ENCODE measurements at places on chromosomes 5 and 9.

- DNase-seq, result no peak
These were observed 125.5 kb upstream of the IFNE start for GRCh38 chr9:21607576-21607975.

GRCh38 chr9:125536167-125536772 is 170.7 kb downstream of the MAPKAP1 start:
- DNase-seq, result no peak

GRCh38 chr9:94140418-94140780 is 56.1 kb downstream of the PTPDC1 start:
- DNase-seq, result no peak

DNA sequence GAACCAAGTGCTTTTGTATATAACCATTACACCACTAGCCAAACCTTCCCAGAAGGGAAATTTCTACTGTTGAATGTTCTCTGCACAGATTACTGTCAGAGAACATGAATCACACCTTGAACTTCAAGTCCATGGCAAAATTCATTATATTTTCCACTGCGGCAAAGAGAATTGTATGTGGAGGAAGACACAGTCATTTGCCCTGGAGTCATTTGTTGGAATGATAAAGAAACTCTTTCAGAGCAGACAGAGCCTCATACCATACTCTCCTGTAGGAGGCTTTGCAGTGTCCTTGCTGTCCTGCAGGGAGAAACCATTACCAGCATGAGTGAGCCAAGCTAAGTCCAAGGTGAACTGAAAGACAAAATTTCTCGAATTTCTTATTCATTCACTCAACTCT is 369.0 kb downstream of the ARHGEF28 start:
- no peak for DNase-seq

DNA sequence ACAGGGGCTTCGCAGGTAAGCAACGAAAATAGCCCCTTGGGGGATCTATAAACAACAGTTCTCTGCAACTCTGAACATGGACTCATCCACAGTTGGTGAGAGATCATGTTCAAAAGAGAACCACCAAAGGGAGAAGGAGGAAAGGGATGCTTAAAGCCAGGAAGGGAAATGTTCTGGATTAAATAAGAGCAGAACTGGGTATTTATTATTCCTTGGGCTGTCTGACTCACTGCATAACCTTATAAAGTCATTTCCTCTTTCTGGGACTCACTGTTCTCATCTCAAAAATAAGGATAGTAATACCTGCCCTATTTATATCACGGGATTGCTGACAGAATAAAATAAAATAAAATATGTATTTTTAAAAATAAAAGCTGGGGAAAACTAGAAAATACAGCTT is 11.2 kb upstream of the MARCHF3 start:
- no peak for DNase-seq

- DNase-seq, result no peak
These were observed 36.1 kb downstream of the SLC22A5 start for GRCh38 chr5:132405646-132406045.

DNA sequence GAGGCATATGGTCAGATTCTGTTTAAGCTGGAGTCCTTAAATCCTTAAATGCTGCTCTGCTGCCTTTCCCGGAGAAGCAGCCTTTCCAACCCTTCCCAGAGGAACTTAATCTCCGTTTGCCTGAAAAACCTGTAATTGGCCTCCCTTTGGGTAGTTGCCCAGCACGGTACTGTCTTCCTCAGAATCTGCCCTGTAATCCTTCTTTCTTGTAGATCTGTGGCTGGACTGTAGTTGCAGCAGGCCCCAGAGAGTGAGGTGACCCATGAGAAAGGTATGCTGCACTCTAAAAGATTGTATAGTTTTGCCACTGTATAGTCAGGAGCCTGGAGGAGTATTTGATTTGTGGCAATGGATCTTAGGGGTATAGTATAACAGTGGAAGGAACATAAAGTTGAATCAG is 11.7 kb downstream of the SPIN1 start:
- DNase-seq, result no peak

- DNase-seq, result no peak
These were observed 1.3 kb downstream of the SPINK4 start for GRCh38 chr9:33241298-33241697.

GRCh38 chr5:160929360-160929759 is 77.3 kb upstream of the ATP10B start:
- DNase-seq, result no peak

- DNase-seq, result no peak
These were observed 24.6 kb downstream of the APC start for GRCh38 chr5:112762113-112762810.

DNA sequence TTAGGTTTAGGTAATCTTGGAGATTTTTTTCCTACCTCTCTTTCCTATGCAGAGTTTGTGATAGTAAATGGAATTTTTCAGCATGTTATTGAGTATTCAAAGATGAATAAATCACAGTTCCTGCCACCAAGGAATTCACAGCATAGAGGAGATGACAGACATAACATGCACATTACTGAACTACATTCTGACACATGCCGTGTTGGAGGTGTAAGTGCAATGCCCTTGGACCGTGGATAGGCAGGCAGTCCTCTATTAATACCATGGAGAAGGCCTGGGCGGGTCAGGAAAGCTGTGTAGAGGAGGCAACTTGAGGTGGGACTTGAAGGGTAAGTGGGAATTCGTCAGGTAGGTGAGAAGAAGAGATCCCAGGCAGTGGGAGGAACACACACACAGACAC is 43.9 kb downstream of the MCCC2 start:
- DNase-seq, result no peak

- DNase-seq, result peak; percentile 46
These were observed 996 bp upstream of the GAS1 start for GRCh38 chr9:86948074-86948929.

DNA sequence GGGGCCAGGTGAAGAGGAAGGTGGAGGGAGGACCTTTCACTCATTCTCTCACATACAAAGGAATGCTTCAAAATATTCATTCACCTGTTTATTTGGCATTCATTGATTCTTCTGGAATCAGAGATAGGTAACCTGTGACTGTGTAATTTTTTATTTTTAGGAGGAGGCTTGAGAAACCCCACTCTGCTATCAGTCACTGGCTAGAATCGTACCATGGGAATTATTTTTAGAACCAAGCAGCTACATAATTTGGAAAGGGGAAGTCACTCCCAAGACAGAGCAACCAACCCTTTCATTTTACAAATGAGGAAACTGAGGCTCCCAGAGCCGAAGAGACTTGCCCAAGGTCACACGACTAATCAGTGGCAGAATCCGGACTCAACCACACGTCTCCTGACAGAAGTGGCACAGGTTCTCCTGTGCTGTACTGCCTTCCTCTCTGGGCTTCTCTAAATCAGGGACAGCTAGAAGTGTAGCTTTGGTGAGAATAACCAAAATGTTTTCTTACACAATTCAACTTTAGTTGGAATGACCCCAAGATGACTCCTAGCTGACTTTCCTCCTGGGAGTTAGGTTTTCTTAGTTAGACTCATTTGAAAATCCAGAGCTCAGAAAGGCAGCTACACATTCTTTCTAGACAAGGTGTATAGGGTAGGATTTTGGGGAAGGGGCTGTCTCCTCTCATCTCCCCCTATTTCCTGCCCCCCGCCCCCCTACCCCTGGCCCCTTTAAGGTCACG is 264.3 kb upstream of the PANK3 start:
- DNase-seq, result no peak

DNA sequence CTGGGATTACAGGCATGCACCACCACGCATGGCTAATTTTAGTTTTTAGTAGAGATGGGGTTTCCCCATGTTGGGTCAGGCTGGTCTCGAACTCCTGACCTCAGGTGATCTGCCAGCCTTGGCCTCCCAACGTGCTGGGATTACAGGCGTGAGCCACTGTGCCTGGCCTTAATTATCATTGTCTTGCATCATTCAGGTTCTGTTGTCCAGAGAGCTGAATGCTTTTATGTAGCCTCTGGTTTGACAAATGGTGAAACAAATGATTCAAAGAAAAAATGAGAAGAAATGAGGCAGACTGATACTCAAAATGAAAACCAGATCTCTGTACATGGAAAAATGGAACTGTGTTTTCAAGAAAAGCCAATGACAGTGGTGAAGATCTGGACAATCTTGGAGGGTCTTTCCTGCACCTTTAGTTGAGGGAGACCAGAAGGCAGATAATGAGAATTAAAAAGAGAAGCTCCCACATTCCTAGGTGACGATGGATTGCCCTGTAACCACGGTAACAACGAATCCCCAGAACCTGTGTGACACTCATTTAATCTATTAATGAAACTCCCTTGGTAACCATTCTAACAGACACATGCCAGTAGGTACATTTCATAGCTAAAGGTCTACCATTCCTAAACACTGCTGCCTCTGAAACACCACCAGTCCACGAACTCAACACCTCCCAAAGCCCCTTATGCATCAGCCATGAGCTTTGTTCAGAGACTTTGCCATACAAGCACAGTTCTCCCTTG is 1.6 kb downstream of the TEX48 start:
- no peak for DNase-seq

DNA sequence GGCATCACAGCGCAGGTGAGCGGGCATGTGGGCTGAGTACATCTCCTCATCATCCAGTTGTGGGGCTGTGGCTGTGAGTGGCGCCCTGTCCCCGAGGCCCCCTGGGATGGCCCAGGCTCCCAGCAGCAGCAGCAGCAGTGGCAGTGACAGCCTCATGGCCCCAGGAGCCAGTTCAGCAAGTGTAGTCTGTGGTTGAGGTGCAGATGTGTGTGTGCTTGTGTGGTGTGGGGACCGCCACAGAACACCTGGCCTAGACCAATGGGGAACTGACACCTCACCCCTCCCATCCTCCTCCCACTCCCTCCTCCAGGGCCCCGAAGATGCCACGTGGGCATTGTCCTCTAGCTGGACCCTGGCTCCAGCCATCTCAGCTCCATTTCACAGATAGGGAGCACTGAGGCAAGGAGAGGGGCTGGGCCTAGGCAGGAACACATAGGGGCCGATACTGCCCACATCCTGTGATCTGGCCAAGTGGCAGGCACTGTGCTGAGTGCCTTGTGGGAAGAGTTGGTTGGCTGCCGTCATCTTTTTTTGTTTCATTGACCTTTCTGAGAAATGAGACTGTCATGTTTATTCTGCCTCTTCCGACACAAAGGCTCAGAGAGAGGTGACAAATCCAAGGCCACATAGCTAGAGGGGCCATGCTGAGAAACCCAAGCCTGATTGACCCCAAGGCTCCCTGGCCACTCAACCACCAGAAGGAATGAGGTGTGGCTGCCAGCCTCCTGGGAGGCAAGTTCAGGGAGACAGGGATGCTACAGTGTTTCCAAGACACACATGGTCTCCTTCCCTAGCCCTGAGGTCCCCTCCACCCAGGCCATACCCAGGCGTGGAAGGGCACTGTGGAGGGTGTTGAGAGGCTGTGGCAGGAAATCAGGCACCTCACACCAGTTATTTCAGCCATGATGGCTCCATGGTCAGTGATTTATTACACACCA is at the start of gene MZB1:
TSS of gene MZB1 (minus strand) at position 213 of the 938 bp plus-strand sequence. CDS start at position 156, 57 bp downstream.
- DNase-seq, result no peak

DNA sequence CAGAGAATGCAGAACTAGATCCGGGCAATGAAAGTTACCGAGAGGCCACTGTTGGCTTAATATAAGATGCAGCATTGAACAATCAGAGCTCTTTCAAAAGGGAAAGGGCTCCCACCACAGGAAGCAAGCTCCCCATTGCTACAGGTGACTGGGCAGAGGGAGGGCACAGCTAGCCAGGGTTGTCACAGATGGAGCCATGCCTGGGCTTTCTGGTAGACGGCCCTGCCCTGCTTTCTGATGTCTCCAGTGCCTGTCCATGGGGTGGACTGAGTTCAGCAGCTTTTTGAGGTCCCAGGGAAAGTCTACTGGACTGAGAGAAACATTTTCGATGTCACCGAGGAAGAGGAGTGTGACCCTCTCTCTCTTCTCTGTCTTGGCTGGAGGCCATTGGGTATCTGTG is 14.1 kb downstream of the RGS3 start:
- DNase-seq, result no peak

- no peak for DNase-seq
These were observed 86.2 kb downstream of the PTPN3 start for GRCh38 chr9:109411798-109412352.

- DNase-seq, result no peak
These were observed 30.1 kb upstream of the CFAP157 start for GRCh38 chr9:127676638-127677037.

GRCh38 chr9:35395706-35396101 is 94.2 kb upstream of the RUSC2 start:
- no peak for DNase-seq

- no peak for DNase-seq
These were observed 141.9 kb downstream of the PSAT1 start for GRCh38 chr9:78438780-78439179.

GRCh38 chr9:110112792-110113191 is 95.2 kb downstream of the C9orf152 start:
- DNase-seq, result no peak

GRCh38 chr9:68678430-68678829 is 26.6 kb upstream of the PIP5K1B start:
- no peak for DNase-seq

DNA sequence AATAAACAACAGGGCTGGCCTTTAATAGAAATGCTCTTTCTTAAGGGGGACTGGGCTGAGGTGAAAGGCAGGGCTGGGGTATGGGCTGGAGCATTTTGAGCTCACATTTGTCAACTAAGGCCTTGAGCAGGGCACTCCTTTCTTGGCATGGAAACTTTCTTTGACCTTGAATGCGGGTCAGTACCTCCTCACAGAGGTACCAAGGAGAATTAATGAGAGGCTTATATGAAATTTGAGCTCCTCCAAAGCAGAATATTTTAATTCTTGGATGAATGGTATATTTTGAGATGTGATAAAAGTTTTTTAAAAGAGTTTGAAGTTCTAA is 3.1 kb downstream of the CYSTM1 start:
- no peak for DNase-seq

GRCh38 chr9:137299938-137300337 is 2.1 kb downstream of the NRARP start:
- DNase-seq, result no peak

DNA sequence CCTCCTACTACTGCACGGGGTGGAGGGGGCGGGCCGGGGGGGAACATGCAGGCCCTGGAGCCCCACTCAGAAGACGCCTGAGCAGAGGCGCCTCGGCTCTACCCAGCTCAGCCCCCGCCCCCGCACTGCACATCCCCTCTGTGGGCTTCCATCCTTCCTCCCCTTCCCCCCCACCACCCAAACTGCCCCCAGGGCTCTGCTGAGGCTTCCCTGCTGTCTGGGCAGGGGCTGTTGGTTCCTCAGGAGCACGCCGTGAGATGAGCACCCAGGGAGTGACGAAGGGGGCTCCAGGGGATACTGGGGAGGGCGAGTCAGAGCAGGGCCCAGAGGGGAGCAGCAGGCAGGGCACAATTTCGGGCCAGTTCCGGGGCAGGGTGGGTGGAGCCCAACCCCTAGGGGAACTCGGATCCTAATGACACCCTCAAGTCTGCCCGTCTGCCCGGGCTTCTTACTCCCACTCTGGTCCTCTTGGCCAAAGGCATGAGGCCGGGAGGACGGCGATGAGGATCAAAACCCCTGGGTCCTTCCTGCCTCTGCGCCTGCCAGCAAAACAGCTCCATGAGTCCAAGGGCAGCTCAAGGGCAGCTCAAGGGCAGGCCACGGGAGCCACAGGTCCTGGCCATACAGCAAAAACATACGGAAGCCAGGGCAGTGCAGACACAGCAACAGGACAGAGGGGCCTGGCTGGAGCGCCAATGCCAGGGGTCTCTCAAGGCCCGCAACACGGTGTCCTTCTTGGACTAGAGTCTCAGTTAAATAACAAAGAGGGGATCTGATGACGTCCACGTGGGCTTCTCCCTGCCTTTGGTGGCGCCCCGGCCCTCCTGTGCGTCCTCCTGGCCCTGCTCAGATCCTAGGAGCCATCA is 200.9 kb downstream of the AUH start:
- DNase-seq, result no peak

Measured in NCI-H748 treated with DMSO at 0.1 percent for 48 hours (cell line).